ENCODE measurements at places on chromosomes 5 and 9. TPM values are rescaled to one million over a fixed set of nuclear protein-coding genes. Genes with fewer than 3 reads are reported as not detected.

The IFNE gene
- total RNA-seq: not detected

The WDR31 gene
- 4.9 TPM for total RNA-seq

The GPR21 gene
- total RNA-seq: 2.0 TPM

The PRSS3 gene
- not detected for total RNA-seq

The MZB1 gene
- total RNA-seq: 0.61 TPM

The RASGRF2 gene
- 30.7 TPM for total RNA-seq

The PCDHA12 gene
- total RNA-seq: 0.29 TPM

The FIBCD1 gene
- not detected for total RNA-seq

The NELFB gene
- 39.2 TPM for total RNA-seq
